ENCODE measurements at places on chromosomes 12 and 14.

- DNase-seq = no peak
These were observed 81.5 kb upstream of the KCNA1 start for GRCh38 chr12:4828176-4828575.

GRCh38 chr14:54955143-54955542 lies 52.5 kb upstream of the GCH1 start:
- DNase-seq = no peak

DNA sequence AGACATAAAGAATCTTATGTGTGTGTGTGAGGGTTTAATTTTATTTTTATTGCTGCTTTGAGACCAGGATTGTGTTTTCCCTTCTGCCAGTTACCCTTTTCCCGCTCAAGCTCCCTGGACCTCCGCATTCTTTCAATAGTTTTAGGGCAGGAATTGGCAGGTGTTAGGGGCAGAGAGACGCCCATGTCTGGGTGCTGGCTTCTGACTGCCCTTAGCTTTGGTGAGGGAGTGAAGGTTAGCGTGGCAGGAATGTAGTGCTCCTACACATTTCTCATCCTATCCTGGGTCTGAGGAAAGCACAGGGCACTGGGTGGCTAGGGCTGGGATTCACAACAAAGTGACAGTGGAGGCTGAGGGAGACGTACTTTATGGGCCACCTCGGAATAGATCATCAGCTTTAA lies 428.1 kb downstream of the ZFP36L1 start:
- no peak for DNase-seq

DNA sequence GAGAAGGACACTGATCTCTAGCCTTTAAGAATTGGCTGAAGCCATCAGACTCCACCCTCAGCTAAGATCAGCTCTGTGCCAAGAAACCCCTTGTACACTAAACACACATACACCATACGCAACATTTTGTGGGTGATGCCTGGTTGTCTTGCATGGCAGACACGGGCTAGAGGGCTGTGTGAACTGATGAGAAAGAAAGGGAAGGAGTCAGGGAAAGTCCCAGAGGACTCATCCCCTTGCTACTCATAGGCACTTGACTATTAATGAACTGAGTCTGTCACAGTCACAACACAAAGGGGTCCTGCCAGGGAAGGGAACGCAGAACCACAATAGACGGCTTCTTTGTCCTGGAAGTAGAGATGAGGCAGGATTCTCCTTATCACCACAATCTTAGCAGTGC lies 80.8 kb downstream of the EMP1 start:
- no peak for DNase-seq

DNA sequence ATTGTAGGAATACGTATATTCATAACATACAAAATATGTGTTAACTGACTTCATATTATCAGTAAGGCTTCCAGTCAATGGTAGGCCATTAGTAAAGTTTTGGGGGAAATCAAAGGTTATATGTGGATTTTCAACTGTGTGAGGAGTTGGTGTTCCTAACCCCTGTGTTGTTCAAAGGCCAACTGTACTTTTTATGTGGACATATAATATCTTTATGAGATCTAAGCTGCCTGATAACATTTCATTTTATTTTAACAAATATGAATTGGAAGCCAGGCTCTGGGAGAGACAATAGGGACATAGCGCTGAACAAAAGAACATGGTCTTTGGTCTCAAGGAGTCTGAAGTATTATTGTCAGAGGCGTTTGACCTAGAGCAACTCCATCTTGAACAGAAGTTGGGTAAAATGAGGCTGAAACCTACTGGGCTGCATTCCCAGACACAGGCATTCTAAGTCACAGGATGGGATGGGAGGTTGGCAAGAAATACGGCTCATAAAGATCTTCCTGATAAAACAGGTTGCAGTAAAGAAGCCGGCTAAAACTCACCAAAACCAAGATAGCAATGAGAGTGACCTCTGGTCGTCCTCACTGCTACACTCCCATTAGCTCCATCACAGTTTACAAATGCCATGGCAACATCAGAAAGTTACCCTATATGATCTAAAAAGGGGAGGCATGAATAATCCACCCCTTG lies 147.2 kb downstream of the KSR2 start:
- no peak for DNase-seq

Data from hematopoietic multipotent progenitor cell (in vitro differentiated cells).